GM23338 (cell line): ENCODE measurements at places on chromosomes 3 and 15.

- H3K4me1 ChIP-seq: no peaks in the 10 kb centered on the region
- H3K27me3 ChIP-seq: no peaks in the 10 kb centered on the region
- DNase-seq: no peak
- H3K27ac ChIP-seq: no peak overlapping the region
- no peak overlapping the region for H3K4me3 ChIP-seq
These were observed 116.3 kb downstream of the KCNAB1 start for GRCh38 chr3:156236556-156237260.

GRCh38 chr3:150723946-150724345, 20.2 kb upstream of the ERICH6 start:
- no peak for DNase-seq
- no peaks in the 10 kb centered on the region for H3K4me1 ChIP-seq
- no peaks in the 10 kb centered on the region for H3K27me3 ChIP-seq

DNA sequence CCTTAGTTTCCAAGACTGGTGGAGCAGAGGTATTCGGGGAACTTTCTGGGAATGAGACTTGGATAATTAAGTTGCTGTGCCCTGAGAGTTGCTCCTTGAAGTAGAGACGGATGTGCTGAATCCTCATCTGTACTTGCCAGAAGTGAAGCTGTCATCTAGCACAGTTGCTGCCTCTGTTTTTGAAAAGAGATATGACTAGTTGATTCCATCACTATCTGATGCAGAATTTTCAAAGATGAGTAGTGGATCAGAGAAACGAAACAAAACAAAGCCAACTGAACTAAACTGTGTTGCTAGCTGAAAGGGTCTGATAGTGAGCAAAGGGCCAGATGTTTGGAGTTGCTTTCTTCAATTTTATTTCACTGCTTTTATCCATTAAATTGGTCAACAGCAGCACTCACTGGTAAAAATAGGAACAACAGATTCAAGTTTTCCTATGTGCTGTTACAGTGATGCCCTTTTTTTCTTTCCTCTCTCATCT, 52.7 kb downstream of the MITF start:
- no peaks in the 10 kb centered on the region for H3K27me3 ChIP-seq
- H3K4me3 ChIP-seq: no peak overlapping the region
- DNase-seq: peak; percentile 29

GRCh38 chr3:123271466-123272159, 69.9 kb downstream of the SEC22A start:
- no peak overlapping the region for H3K27ac ChIP-seq
- peaks cover 9% of the 10 kb centered on the region for H3K4me1 ChIP-seq
- no peak overlapping the region for H3K4me3 ChIP-seq
- no peaks in the 10 kb centered on the region for H3K36me3 ChIP-seq

DNA sequence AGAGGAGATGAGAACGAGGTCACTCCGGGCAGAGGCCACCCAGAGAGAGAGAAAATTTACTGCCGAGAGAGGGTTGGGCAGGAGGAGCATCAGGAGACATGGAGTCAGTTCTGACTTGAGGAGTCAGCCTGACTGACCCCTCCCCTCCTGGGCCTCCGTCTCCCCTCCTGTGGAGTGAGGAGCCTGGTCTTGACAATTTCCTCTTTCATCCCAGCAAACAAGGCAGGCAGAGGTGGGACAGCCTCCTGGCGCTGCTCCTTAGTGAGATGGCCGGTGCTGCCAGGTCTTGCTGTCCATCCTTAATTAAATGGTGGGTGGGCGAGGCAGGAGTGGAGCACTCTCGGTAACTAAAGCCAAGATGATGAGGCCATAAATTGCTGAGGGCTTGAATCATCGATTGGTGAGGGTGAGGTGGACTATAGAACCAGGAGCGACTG, 60.6 kb downstream of the CYP11A1 start:
- H3K27me3 ChIP-seq: peaks cover 45% of the 10 kb centered on the region
- no peaks in the 10 kb centered on the region for H3K36me3 ChIP-seq
- no peak for DNase-seq
- H3K4me3 ChIP-seq: no peak overlapping the region
- H3K27ac ChIP-seq: no peak overlapping the region

GRCh38 chr3:31980530-31981205, 394 bp downstream of the OSBPL10 start:
- no peaks in the 10 kb centered on the region for H3K27me3 ChIP-seq
- H3K4me3 ChIP-seq: peak overlapping the region; percentile 95
- H3K36me3 ChIP-seq: 0 out of 2 replicates have a peak, but pooled peaks cover 5% of the 10 kb centered on the region

DNA sequence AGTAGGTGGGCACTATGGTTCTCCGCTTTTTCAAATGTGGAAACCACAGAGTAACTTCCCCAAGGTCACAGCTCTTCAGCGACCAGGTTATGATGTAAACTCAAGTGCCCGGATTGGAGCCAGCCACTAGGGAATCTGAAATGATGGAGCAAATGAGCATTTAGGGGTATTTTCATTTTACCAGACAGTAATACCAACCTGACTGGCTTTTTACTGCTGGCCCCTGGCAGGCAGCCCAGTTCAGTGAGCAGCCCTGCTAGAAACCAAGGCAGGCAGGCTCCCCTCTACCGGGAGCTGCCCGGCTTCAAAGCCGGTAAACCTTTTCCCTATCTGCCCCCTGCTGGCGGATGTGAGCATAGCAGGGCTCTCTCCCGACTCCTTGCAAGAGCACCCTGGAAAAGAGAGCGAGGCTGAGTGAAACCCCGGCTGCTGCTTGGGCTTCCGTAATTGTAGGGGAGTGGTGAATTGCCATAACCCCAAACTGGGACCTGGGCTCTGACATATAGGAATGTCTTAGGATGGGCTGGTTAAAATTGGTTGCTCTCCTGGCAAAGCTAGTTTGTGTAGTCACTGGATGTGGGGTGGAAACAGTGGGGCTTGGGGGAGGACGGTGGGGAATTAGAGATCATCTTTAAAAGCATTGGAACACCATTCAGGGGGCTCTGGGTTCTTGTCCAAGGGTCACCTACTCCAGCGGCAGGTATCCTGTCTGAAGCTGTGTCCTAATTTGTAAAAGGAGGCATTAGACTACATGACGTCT, 98.0 kb upstream of the TNFAIP8L3 start:
- no peaks in the 10 kb centered on the region for H3K36me3 ChIP-seq
- DNase-seq: peak; percentile 94
- H3K27ac ChIP-seq: no peak overlapping the region
- no peak overlapping the region for H3K4me3 ChIP-seq

DNA sequence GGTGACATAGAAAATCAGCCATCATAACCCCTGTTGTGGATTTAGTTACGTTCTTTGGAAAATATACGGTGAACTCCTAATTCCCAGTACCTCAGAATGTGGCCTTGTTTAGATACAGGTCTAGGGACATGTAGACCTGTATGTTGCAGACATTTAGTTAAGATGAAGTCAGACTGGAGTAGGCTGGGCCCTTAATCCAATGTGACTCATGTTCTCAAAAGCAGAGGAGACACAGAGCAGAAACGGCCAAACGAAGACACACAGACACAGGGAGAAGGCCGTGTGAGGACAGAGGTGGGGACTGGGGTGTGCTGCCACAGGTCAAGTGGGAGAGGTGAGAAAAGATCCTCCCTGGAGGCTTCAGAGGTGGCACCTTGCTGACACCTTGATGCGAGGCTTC, 119.0 kb upstream of the PROK2 start:
- H3K4me3 ChIP-seq: no peak overlapping the region
- DNase-seq: no peak
- H3K27ac ChIP-seq: no peak overlapping the region

- H3K4me3 ChIP-seq: no peak overlapping the region
- H3K27ac ChIP-seq: no peak overlapping the region
- H3K27me3 ChIP-seq: no peaks in the 10 kb centered on the region
- no peaks in the 10 kb centered on the region for H3K4me1 ChIP-seq
These were observed 8.7 kb upstream of the MCCC1 start for GRCh38 chr3:183108001-183108449.

GRCh38 chr3:153680526-153680925, 440.7 kb upstream of the ARHGEF26 start:
- H3K4me3 ChIP-seq: no peak overlapping the region
- H3K36me3 ChIP-seq: no peaks in the 10 kb centered on the region
- H3K27me3 ChIP-seq: no peaks in the 10 kb centered on the region
- no peak overlapping the region for H3K27ac ChIP-seq
- no peaks in the 10 kb centered on the region for H3K4me1 ChIP-seq

DNA sequence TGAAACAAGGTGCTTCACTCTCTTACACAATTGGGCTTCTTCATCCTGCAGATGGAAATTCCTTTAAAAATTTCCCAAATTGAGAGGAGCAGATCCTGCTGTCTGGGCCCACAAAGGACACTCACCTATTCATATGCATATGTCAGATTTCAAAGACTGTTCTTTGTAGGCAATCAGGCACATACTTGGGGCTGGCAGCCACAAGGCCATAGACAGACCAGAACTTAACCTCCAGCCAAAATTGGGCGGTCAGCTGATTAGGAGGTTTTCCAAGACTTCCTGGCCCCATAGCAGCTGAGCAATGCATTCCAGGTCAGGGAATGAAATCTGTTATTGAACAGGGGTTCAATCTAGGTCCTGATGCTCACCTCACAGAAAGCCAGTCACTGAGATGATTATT, 15.0 kb upstream of the HPS3 start:
- H3K27me3 ChIP-seq: no peaks in the 10 kb centered on the region
- H3K36me3 ChIP-seq: no peaks in the 10 kb centered on the region
- no peak for DNase-seq
- H3K27ac ChIP-seq: no peak overlapping the region
- H3K4me3 ChIP-seq: no peak overlapping the region
- H3K4me1 ChIP-seq: peaks cover 7% of the 10 kb centered on the region

DNA sequence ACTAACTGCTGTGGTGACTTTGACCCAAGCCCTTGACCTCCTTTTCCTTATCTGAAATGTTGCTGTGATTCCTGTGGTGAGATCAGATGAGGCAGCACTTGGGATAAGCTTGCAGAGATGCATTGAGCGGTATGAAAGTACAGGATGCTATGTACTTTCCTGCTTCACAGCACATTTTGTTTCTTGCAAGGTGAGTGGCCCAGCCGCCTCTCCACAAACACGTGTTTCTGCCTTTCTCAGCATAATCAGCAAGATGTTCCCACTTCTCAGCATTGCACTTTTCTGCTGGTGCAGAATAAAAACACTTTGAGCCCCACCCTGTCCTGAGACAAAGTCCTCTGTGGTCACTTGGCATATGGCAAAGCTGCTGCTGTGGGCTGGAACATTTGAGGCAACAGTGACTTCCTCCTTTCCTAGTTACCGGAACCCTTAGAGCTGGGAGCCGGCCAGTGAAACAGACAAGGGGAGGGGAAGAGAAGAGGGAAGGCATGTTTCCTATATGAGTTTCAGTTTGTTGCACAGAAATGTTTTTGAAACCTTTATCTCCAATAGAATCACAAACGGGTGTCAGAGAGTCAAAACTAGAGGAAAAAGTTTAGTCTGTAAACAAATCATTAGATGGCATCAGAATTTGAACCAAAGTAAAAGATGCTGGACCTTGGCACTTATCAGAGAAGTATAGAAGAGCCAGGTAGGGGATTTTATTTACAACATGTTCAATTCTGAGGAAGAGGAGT, 5.0 kb downstream of the NUDT16 start:
- 0 out of 2 replicates have a peak, but pooled peaks cover 7% of the 10 kb centered on the region for H3K4me1 ChIP-seq
- DNase-seq: no peak
- H3K27ac ChIP-seq: no peak overlapping the region
- H3K27me3 ChIP-seq: no peaks in the 10 kb centered on the region
- no peak overlapping the region for H3K4me3 ChIP-seq

DNA sequence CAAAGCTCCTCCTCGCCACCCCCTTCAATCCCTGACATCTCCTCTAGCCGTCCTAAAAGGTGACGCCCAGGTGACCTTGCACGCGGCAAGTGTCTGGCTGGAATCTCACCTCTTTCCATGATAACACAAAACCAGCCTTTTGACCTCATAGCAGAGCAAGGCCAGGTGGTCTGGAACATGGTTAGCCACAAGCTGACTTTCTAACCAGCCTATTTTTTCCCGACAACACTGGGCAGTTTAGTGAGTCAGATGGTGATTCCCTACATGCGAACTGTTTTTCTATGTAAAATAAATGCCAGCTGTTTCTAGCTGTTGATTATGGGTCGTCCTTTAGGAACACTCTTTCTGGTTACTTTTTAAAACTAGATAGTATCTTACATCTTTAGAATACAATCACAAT, 243.0 kb downstream of the CD47 start:
- no peak overlapping the region for H3K27ac ChIP-seq
- DNase-seq: no peak
- no peaks in the 10 kb centered on the region for H3K4me1 ChIP-seq
- no peaks in the 10 kb centered on the region for H3K36me3 ChIP-seq
- no peak overlapping the region for H3K4me3 ChIP-seq
- no peaks in the 10 kb centered on the region for H3K27me3 ChIP-seq

DNA sequence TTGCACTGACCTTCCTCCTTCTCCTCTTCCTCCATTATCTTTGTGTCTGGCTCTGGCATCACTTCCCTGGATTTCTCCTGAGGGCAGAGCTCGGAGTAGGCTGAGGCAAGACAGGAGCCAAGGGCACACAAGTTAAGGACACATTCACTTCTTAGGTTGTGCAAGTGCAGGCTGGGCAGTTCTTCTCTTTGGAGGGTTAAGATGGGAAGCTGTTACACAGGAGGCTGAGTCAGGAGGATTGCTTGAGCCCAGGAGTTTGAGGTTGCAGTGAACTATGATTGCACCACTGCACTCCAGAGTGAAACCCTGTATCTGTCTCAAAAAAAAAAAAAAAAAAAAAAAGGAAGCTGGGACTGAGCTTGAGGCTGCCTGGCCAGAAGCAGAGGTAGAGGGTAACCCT, 176.2 kb upstream of the ANKRD28 start:
- H3K27ac ChIP-seq: no peak overlapping the region
- no peaks in the 10 kb centered on the region for H3K36me3 ChIP-seq
- H3K4me1 ChIP-seq: peaks cover 10% of the 10 kb centered on the region
- H3K4me3 ChIP-seq: no peak overlapping the region
- DNase-seq: no peak

DNA sequence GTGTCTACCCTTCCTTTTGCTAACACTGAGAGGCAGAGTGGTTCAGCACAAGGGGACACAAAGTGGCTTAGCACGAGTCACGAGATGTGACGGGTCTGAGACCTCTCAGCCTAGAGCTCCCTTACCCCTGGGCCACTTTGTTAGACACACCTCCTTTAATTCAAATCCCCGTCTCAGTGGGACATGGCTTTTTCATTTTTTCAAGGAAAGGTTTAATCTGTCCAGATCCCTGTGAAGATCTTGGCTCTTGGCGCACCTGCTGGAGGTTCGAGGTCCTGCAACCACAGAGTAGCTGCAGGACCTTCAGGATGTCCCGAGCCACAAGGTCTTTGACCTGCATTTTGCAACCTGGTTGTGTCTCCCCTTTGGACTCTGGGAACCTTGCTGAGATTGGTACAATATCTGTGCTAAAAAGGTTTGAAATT, 52.0 kb downstream of the LPP start:
- peaks cover 16% of the 10 kb centered on the region for H3K4me1 ChIP-seq
- H3K27me3 ChIP-seq: no peaks in the 10 kb centered on the region
- no peak overlapping the region for H3K4me3 ChIP-seq
- peak; percentile 61 for DNase-seq
- H3K27ac ChIP-seq: no peak overlapping the region
- no peaks in the 10 kb centered on the region for H3K36me3 ChIP-seq

DNA sequence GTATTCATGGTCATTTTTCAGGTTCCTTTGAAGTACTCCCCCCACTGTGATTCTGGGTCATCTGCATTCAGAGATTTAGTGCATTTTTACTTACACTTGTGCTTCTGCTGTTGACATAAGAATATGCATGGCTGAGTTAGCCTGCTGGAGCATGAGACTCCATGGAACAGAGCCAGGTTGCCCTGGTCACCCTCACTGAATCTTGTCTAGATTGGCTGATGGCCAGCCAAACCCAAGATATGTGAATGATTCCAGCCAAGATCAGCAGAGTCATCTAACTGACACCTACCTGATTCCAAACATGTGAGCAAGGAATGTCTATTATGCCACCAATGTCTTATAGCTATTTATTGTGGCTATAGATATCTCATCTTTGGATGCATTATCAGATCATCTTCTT, 25.1 kb downstream of the DTWD1 start:
- no peak overlapping the region for H3K27ac ChIP-seq
- DNase-seq: no peak
- no peaks in the 10 kb centered on the region for H3K36me3 ChIP-seq
